Eye (tissue), 1 donor: ENCODE measurements at places on chromosomes 11 and 22.

DNA sequence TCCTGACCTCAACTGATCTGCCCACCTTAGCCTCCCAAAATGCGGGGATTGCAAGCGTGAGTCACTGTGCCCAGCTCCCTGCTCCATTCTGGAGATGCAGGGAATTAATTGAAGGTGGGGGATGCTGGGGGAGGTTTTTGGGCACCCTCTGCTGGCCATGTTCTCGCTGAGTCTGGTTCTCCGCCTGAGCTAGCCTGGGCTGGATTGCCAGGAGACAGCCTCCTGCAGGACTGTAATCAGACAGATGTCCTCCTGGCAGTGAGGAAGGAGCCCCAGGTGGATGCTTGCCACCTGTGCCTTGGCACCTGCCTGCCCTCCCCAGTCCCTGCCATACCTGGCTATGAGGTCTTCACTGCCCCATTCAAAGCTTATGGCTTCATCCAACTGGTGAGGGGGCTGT lies 5.4 kb downstream of the MTFP1 start:
- no peak for DNase-seq

GRCh38 chr11:83823461-83824025 lies 537.4 kb upstream of the CCDC90B start:
- DNase-seq: no peak

- DNase-seq: no peak
Observed at GRCh38 chr11:40987776-40988435, 471.5 kb downstream of the LRRC4C start.

GRCh38 chr11:128328955-128329551 lies 258.3 kb downstream of the ETS1 start:
- DNase-seq: no peak

DNA sequence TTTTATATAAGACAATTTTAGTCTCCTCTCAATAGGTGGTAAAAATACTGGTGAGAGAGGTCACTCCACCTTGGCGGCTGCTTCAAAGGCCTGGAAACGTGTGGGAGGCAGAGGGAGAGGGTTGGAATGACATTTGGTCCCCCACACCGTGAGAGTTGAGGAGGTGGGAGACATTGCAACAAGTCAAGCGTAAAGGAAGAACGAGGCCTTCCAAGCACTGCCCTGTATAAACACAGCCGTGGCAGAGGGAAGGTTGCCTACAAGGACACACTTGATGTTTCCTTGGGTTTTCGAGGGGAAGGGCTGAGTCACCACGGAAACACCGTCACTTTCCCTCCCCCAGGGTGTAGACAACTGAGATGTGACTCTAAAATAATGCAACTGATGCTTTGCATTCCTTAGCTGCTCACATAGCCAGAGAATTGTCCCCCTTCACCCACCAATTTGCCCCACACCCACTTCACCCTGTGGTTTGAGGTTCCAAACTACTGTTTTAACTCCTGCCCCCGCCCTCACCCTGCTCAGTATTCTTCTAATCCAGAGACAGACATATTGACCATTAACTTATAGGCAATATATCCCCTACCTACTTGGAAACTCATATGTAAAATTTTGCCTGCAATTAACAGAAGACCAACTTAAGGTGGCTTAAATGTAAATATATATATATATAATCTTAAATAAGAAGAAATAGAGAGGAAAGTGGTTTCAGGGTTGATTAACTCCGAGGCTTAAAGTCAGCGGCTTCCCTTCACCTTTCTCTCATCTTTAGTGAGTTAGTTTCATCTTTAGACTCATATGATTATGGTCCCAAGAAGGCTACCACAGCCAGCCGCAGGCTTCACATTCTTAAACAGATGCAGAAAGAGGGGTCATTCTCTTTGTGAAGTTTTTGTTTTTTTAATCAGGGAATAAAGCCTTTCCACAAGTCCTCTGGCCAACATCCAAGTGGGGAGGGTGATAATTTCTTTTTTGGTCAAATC lies 54.1 kb upstream of the BDNF start:
- no peak for DNase-seq

GRCh38 chr22:45903355-45904135 lies 73.4 kb downstream of the WNT7B start:
- peak; percentile 42 for DNase-seq

DNA sequence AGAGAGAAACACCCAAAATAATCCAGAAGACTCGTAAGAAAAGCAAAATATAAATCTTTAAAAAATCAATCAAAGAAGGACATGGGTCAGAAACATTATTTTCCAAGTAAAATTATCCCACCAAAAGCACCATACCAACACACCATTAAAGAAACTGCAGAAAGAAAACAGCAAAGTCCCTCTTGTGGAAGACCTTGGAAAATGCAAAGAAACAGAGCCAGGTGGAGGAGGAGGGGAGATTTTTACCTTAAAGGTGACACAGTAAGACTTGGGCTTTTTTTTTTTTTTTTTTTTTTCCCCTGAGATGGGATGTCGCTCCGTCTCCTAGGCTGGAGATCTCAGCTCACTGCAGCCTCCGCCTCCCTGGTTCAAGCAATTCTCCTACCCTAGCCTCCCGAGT lies 123.8 kb downstream of the LARGE1 start:
- no peak for DNase-seq

DNA sequence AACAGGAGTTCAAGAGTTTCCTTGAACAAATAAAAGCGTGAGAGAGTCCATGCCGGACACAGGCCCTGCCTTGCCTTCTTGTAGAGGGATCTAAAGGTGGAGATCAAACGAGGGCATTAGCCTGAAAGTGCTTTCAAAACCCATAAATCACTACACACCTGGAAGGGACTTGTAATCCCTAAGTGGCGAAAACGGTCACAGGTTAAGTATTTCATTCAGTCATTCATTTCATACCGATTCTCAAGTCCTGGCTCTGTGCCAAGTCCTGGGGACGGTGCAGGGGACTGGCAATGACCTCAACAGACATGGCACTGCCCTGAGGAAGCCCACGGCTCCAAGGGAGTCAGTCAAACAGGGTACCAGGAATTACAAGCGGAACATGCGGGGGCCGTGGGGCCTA lies 26.6 kb downstream of the ELFN2 start:
- DNase-seq: no peak

DNA sequence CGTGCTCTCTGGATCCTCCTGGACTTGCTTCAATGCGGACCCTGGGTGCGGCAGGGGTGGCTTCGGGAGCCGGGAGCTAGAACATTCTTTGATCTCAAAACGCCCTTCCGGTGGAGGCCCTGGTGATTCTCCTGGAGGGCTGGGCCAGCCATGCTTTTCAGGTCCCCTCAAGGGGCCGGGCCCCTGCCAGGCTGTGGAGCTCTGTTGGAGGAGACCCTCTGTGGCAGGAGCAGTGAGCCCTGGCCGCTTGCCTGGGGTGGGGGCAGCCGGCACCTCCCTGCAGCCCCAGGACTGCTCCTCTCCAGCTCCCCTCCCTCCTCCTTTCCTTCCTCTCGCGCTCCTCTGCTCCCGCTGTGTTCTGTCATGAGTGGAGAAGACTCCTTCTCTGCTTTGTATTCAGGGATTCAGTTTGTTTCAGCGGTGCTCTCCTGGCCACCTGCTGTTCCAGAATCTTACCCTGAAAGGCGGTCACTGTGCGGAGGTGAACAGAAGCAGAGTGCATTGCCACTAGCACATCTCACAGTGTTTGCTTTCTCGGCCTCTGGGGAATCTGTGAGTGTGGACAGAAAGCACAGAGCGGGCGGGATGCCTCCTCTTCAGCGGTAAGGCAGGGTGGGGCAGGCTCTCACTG lies 289.1 kb downstream of the TBC1D22A start:
- peak; percentile 51 for DNase-seq

DNA sequence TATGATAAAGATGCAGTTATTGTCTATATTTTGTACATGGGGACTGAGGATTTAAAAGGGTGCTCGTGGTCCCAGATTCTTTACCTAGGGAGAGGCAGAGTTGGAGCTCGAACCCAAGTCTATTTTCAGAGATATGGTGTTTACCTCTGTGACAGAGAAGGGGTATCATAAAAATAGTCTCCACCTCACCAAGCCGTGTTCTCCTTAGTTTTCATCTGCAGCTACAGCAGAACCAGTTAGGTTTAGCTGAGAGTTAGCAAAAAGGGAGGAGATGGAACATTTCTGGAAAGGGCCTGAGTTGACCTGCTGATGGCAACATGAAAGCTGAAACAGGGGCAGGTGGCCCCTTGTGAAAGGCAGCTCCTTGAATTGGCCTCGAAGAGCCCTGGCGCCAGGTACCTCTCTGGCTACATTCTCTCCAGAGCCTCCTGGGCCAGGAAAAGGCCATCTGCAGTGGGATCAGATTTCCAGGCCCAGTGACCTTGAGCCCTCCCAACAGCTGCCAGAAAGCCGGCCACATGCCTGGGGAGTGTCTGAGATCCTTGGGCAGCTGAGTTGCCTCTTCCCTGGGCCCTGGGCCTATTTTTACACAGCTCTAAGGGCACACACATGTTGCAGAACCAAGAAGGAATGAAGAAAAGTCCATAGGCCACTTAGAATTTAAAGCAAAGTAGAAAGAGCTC lies 136.6 kb downstream of the NAV2 start:
- DNase-seq: no peak

DNA sequence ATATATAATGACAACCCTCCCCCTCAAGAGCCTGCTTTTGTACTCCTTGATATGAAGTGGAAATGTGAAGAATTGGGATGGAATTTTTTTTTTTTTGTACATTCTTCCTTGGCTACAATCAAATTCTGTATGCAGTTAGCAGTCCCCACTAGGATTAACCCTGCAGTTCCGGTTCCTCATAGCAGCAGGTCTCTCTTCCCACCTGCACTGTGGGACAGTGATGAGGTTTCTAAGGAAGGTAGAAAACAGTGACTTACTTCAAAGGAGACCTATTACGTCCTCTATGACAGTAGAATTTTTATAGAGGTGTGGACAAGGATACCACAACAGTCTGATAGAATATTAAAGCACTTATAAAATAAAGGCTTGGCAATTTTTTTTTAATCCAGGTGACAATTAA lies 46.3 kb upstream of the ALKBH3 start:
- no peak for DNase-seq
